Astrocyte of the spinal cord (primary cell): ENCODE measurements at places on chromosomes 16 and 17.

DNA sequence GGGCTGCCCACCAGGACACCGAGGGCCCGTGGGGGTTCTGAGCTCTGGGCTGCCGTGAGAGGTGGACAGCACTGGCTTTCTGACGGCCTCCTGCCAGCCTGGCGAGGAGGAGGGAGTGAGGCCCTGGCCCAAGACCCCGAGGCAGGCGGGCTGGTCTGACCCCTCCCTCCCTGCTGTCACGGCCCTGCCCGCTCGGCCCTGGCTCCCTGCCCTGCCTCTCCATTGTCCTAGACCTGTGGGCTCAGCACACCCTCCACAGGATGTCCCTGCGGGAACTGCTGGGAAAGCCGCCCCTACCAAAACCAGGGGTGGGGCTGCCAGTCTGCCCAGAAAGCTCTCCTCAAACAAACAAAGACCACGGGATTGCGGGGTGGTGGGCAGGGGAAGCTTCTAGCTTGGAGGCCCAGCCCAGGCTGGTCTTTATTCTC, 20.7 kb downstream of the SPNS2 start:
- no peak for DNase-seq

DNA sequence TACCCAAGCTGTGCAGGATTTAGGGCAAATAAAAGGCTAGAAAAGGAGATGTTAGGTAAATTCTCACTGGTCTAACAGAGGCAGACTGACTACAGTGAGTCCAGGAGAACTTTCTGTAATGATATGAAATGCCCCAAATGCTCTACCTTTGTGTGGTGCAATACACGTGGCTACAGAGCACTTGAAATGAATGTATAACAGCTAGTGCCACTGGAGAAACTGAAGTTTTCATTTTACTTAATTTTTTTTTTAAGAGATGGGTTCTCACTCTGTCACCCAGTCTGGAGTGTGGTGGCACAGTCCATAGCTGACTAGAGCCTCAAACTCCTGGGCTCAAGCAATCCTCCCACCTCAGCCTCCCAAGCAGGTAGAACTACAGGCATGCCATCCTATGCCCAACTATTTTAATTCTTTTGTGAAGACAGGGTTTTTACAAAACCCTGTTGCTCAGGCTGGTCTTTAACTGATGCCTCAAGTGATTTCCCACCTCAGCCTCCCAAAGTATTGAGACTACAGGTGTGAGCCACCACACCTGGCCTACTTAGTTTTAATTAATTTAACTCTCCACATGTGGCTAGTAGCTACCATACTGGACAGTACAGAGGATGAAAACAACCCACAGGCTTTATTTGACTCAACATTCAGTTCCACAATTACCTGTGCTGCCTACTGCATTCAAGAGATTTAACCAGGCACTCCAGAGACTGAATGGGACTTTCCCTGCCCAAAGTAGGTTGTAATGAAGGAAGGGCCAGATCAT, 84.8 kb upstream of the PLEKHM1 start:
- DNase-seq = no peak

DNA sequence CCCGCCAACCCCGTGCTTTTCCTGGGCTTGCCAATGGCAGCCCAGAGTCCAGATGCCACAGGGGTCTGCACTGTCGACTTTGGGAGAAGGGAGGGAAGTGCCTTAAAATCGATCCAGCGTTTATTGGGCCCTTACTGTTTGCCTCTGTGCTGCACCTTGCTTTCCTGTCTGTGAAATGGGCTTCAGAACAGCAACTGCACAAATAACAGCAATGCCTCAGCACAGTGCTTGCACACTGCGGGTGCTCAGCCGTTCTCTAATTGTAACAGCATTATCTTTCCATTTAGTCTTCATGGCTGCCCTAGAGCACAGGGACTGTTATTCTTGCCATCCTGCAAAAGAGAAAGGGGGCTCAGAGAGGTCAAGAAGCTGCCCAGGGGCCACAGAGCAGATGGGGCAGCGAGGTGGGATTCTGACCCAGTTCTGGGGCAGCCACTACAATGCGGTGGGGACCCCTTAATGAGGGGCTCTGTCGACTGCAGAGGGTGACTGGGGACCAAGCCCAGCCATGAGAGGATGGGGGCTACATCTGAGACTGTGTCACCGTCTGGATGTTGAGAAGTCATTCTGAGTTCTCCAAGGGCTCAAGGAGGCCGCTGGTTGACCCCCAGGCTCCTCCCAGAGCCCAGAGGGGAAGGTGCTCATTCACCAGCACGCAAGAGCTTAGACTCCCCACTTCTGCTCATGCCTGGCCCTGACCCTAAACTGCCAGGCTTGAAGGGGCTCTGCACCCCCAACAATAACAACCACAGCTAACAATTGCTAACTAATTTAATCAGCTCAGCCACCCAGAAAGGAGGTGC, 9.4 kb upstream of the FOXF1 start:
- DNase-seq = no peak

DNA sequence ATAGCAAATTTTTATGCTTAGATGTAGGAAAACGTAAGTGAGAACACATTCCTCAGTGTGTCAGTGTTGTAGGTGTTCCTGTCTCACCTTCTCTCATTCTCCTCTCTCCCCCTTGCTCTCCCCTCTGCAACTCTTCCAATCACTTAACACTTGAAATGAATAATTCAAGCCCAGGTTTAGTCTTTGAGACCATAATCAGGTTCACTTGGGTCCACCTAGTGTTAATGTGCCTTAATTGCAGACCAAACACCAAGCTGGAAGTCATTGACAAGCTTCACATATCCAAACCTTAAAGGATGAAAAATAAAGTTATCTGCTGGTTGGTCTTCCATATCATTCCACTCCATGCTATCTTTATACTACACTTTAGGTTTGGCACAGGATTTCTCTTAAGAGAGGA, 37.0 kb downstream of the STXBP4 start:
- DNase-seq = peak; percentile 20

- DNase-seq = peak; percentile 39
Measured at GRCh38 chr16:2008009-2008526, 1.6 kb downstream of the ZNF598 start.

DNA sequence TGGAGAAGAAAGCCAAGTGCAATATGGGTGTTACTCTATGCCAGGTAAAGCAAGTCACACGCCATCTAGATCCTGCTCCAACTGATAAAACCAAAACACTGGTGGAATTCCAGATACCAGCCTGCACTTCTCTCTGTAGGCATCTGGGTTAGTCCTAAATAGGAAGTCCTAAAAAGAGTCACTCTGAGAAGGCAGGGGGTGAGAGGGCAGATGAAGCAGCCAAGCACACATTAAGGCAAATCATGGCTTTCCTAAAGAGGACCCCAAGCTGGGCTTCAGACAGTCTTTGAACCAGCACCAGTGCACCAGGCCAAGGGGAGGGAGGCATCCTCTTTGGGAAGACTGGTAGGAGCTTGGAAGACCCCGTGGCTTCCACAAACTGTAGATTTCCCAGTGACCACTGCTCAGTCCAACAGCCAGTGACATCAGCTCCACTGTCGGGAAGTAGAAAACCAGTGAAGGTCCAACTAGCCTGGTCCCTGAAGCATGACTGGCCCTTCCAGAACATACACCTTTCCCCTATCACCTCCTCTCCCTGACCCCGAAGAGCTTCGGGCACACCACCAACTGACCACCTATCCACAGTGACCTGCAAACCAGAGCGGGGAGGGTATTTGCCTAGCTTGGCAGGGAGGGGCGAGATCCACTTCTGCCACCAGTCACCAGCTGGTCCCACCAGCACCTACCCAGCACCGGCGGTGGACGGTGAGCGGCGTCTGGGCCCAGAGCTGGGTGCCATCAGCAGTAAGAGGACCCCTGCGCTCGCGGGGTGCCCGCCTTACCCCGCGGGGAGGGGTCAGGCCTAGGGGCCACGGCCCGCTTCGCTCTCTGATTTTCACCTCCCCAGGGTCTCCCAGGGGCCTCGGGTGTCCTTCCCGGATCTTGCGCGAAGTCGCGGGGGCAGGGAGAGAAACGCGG, 1.0 kb downstream of the LITAF start:
- no peak for DNase-seq

DNA sequence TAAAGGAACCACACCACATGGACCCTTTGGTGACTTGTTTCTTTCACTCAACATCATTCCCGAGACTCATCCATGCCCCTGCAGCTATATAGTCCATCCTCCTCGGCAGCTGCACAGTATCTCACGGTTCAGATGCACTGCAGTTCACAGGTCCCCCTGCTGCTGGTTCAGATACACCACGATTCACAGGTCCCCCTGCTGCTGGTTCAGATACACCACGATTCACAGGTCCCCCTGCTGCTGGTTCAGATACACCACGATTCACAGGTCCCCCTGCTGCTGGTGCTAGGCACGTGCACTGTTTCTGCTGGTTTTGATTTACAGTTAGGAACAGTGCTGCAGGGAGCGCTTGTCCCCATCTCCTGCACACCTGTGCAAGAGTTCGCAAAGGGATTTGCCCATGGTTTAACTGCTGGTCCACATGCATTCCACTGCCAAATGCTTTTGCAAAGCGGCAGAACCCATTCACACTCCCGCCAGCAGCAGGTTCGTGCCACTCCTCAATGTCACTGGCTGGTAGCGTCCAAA, 3.8 kb downstream of the HSDL1 start:
- DNase-seq = no peak

- DNase-seq = peak; percentile 86
Measured at GRCh38 chr17:38748149-38748891, at the start of gene PCGF2. TSS of gene PCGF2 (minus strand) at chr17:38748336. CDS start at chr17:38740402, 7,934 bp downstream.

- DNase-seq = peak; percentile 32
Measured at GRCh38 chr16:87382023-87382785, 1.4 kb downstream of the FBXO31 start.

- peak; percentile 55 for DNase-seq
Measured at GRCh38 chr17:54900457-54901229, at the start of gene TOM1L1. TSS of gene TOM1L1 (plus strand) at chr17:54900852. CDS start at chr17:54900866, 14 bp downstream.

GRCh38 chr17:14048169-14048568, 21.1 kb upstream of the COX10 start:
- DNase-seq = no peak

DNA sequence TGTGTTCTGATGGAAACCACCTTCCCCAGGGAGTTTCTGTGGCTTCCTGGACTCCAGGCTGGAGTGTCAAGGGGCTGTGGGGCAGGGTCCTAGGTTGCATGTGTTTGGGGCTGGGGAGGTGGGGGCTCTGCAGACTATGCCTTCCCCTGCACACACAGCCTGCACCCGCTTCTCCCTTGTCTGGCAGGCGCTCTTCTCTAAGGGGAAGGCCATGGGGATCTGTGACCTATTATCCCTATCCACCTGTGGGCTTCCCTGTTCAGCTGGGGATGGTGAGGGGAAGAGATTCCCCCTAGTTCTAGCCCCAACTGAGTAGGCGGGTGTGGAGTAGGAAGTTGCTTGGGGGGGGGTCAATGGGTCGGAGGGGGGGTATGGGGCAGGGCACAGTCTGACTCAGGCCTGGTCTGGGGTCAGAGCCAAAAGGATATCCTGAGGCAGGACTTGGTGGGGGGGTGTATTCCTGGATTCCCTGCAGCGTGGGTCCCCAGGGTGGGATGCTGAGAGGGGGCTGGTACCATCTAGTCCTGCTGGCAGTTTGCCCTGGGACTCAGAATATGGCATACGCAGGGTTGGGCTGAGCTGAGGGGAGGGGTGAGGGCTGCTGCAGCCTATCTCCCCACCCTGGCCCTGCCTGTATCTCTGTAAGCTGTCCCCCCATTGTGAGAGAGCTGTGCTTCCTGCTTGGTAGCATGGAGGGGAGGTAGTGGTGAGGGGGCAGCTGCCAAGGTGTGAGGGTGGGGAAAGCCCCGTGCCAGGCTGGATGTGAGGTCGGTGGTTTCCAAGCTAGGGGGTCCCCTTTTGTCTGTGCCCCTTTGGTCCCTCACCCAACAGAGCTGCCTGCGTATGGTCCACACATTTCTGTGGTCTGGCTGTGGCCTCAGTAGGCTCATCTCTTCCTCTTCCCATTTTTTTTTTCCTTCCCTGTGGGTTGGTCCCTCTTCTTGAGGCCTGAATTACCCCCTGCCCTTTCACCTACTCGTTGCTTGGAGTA, 14.7 kb downstream of the RARA start:
- no peak for DNase-seq

DNA sequence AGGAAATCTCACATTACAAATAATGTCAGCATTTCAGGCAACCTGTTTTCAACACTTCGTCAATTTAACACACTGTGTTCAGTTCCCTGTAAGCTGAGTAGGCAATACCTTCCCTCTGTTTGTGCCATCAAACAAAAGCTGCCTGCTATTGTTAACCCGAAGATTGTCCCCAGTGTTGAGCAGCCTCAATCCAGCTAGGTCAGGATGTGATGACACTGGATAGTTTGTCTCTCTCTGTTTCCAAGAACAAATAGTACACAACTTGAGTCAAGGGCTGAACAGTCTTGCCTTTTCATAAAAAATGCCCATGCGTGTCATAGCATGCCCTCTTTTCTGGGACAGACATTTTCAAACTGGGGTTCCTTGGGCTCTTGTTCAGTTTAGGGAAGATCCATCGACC, 36.4 kb downstream of the HSD17B2 start:
- DNase-seq = no peak

GRCh38 chr17:65173284-65173793, 36.2 kb downstream of the RGS9 start:
- peak; percentile 55 for DNase-seq

DNA sequence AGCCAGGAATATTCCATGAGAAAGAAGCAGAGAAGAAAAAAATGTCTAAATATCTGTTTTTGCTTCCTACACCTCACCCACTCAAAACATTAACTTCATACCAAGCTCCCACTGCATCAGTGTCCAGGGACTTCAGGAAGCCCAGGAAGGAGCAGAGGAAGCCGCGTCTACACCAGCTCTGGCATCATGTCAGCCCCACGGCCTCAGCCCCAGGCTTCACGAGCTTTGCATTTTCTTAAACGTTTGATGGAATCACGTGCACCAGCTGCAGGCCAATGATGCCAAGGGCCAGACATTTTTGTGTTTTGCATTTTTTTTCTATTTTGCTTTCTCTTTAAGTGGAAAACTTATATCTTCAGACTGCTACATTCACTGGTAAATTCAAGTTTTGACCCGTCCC, 48.6 kb downstream of the CDRT4 start:
- no peak for DNase-seq

DNA sequence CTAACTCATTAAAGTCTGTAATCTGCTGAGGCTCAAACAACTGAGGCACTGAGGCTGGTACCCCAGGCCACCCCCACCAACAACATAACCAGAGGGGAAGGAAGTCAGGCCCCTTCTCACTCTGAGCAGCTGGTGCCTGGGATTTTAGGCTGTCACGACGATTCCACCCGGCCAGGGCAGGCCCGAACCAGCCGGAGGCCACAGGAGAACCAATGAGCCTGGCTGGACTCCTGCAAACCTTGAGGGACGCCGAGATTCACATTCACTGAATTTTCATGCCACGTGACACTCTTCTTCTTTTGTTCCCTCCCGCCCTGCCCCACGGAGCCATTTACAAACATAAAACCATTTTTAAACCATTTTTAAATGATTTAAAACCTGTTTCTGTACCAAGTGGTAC, 48.1 kb downstream of the RPH3AL start:
- DNase-seq = no peak

DNA sequence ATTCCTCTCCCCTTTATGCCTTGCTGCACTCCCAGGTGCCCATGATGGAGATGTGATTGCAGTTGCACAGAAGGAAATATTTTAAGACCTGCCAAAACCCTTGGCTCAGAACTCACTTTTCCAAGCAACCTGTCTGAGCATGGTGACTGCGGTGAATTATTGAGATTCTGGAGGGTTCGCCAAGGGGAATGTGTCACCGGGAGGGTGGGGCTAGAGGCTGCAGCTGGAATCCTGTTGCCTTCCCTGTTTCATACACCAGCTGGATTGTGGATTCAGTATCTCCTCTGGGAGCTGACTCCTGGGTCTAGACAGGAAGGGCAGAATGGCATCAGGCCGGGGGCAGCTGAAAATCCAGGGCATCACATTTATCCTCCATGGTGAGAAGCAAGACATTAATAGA, 527.2 kb downstream of the TMEM114 start:
- no peak for DNase-seq

- no peak for DNase-seq
Measured at GRCh38 chr16:22375963-22376640, 1.7 kb upstream of the CDR2 start.
